ENCODE measurements at places on chromosomes 11 and 22.

- DNase-seq = no peak
Measured at GRCh38 chr11:98423933-98424332, 596.8 kb upstream of the CNTN5 start.

DNA sequence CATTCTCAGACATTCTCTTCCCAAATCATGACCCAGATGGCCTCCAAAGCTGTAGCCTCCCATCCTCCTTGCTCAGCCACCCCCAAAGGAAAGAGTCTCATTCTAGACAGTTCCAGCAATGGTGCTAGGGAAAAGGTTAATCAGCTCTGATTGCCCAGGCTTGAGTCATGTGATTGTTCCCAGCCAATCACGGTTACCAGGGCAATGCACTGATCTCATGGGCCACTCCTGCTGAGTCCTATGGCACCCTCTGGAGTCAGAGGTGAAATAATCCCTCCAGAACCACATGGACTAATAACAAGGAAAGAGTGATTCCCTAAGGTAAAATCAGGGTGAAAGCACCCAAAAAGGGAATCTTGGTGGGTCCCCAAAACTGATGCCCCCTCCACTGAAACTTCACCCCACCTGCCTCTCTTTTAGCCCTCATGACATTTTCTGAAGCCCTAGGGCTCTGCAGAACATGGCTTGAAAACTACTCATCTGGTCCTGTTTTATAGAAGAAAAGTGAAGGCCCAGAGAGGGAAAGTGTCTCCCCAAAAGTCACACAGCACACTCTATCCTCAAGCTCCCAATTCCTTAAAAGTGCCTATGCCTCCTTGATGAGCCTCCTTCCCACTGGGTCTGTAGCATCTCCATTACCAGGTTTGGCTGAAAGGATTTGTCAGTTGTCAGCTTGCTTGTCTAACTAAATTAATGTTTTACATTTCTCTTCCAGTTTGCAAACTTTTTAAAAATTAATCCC, 203.7 kb downstream of the MN1 start:
- DNase-seq = peak; percentile 27

DNA sequence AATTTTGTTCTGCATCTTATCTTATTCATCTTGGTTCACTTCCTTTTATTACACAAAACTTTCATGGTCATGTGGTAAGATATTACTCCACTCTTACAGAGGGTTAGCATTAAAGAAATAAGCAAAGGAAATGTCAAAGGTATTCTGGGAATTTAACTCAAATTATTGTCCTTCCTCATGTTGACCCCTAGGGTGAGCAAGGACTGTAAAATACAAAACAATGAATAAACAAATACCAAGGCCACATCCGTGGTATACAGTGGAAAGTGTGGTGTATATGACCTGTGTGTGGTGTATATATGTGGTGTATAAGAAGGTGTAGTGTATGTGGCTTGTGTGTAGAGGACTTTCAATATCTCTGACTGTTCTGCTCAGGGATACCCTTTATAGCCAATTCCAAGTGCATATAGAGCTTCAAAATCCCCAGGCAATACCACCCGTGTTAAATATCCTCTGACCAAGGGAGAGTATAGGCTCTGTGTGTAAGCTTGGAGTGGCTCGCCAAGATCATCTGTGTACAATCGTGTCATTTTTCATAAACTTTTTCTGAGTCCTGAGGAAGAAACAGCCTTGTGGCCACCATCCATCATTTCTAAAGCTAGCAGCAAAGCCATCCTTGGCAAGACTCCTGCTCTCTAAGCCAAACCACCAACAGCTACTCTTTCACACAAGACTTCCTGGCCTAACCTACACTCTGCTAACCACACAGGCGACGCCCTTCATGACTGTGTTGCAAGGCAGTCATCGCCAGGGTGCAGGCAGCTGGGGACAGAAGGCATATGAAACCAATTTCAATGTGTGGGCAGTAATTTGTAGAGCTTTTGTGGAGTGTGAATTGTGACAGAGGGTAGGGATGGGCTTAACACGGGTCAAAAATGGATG, 548.0 kb downstream of the ETS1 start:
- DNase-seq = peak; percentile 97

DNA sequence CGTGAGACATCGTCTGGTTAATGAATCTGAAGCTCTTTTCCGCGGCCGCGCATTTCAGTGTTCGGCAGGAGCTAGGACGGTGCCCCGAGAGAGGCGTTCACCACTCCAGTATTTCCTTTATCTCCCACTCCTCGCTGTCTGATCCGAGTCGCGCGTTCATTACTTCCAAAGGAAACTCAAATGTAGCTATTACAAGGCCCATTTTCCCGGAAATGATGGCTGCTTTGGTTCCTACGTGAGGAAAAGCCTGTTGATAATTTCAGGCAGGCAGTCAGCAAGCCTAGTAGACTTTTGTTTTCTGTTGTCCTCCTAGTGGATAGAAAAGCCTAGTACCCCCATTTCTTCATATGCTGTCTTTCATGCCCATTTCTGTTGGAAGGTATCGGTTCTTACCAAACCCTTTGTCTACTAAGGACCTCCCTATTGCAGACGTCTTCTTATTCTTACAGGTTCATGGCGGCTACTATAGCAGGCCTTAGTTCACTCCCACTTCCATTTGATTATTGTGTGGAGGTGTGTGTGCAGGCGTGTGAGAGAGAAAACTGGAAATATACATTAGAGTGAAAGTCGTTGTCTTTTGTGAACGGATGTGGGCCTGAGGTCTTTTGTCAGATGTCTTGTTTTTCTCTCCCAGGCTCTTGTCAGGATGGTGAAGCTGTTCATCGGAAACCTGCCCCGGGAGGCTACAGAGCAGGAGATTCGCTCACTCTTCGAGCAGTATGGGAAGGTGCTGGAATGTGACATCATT, 737 bp downstream of the RBM4 start:
- DNase-seq = peak; percentile 53

- peak; percentile 73 for DNase-seq
Measured at GRCh38 chr22:50326956-50327710, at the start of gene DENND6B. Gene DENND6B (minus strand): TSS chr22:50327012. CDS start chr22:50326988, 24 bp downstream.
